GM04504 (cell line): ENCODE measurements at places on chromosomes 2 and 18.

- no peak for DNase-seq
Observed at GRCh38 chr2:627340-627709, 49.9 kb downstream of the TMEM18 start.

GRCh38 chr18:3886575-3887322 lies 436.8 kb downstream of the TGIF1 start:
- no peak for DNase-seq

DNA sequence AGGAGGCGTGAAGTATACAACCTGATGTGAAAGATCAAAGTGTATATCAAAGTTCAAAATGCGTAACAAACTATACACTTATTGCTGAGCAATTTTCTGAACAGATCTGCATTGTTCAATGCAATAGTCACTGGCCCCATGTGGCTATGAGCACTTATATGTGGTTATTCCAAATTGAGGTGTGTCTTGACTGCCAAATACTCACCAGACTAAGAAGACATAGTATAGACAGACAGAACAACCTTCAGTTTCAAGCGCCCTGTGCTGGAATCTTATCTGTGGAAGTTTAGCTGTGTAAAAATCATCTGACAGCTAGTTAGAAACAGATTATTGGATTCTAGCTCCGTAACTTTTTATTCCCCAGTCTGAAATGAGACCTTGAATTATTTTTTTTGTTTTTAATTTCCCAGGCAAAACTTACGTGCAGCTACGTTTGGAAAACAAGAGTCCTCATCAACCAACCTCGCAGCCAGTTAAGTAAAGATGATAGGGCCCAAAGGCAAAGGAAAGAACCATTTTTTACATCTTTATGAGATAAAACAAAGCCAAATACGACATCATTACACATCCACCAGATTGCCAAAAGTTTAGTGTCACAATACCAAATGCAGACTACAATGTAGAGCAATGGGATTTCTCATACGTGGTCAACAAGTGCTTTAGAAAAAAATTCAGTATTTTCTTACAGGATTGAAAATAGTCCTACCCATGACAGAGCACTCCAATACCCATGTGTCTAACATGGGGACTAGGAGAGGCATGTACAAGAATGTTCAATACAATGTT lies 37.2 kb downstream of the MBOAT2 start:
- DNase-seq, result no peak

DNA sequence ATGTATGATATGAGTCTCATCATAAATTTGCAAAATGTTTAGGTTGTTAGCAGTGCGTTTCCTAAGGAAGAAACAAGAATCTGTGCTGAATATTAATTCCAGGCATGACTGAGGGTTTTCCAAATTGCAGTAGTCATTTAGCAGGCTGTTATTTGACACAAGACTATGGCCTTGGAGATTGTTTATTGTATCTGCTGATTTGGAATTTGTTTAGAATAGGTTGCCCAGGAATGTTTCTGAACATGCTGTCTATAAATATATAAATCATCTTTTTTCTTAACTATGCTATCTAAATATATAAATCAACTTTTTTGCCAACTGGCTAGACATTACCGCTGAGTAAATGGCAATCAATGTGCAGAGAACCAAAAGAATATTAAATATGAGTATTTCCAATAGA lies 90.9 kb downstream of the DOK6 start:
- DNase-seq, result no peak

- no peak for DNase-seq
Observed at GRCh38 chr2:240603081-240603835, 16.7 kb downstream of the CAPN10 start.

DNA sequence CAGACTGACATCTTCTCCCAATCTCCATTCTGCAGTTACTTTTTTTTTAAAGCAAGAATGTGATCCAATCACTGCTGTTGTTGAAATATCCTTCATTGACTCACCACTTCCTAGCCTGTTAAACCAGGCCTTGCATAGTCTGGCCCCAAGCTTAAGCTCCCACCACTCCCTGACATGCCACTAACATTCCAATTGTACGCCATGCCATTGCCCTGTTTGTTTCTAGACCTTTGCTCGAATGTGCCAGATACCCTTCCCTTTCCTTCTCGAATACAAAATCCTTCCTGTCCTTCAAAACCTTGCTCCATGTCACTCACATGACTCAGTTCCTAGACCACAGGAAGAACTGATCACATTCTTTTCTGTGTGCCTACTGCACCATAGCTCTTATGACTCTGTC lies 224.2 kb downstream of the CYRIA start:
- no peak for DNase-seq

DNA sequence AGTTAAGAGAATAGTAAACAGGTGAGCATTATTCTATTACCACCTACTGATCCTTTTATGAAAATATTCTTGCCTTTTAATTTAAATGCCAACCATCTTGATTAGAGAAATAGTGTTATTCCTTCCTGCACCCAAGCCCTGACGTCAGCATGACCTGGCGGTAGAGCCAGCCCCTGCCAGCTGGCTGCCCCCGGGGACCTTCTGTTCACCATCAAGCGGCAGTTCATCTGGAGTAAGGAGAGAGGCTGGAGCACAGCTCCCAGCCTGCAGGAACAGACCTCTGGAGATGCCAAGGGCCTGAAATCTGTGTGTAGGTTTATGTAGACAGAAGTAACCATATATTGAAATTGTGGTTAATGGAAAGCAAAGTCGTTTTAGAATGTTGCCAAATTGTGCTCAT lies 171.8 kb downstream of the GBX2 start:
- no peak for DNase-seq
